ENCODE measurements at places on chromosomes 5 and 9. TPM values are rescaled to one million over a fixed set of nuclear protein-coding genes. Genes with fewer than 3 reads are reported as not detected.
A peak's percentile ranks its signal among the peaks of the same experiment; 100 is the strongest.

GRCh38 chr5:96615223-96615622, 47.0 kb upstream of the CAST start:
- H3K27ac ChIP-seq = peak overlapping the region; percentile 64
- DNase-seq = no peak
- H3K4me1 ChIP-seq = peaks cover 25% of the 10 kb centered on the region
- no peak overlapping the region for H3K4me3 ChIP-seq

The NCS1 gene
- total RNA-seq = 50.8 TPM

DNA sequence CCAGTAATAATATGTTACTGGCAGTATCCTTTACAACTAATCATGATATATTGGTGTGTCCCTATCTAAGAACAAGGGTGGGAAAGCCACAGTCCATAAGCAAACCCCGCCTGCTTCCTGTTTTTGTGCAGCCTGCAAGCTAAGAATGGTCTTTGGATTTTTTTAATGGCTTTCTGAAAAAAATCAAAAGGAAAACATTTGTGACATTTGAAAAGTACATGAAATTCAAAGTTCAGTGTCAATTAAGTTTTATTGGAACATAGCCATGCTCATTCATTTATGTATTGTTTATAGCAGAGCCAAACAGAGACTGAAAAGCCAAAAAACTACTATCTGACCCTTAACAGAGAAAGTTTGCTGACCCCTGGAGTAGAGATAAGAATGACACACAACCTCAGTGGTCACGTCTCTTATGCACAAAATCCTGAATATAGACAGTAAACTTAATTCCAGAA, 12.8 kb upstream of the TMEM245 start:
- no peak for DNase-seq
- H3K27ac ChIP-seq = no peak overlapping the region
- H3K4me3 ChIP-seq = no peak overlapping the region
- no peaks in the 10 kb centered on the region for H3K27me3 ChIP-seq
- H3K4me1 ChIP-seq = no peaks in the 10 kb centered on the region

The TMEM215 gene
- not detected for total RNA-seq

The CATSPER3 gene
- not detected for total RNA-seq

The SLC46A2 gene
- 2.0 TPM for total RNA-seq

DNA sequence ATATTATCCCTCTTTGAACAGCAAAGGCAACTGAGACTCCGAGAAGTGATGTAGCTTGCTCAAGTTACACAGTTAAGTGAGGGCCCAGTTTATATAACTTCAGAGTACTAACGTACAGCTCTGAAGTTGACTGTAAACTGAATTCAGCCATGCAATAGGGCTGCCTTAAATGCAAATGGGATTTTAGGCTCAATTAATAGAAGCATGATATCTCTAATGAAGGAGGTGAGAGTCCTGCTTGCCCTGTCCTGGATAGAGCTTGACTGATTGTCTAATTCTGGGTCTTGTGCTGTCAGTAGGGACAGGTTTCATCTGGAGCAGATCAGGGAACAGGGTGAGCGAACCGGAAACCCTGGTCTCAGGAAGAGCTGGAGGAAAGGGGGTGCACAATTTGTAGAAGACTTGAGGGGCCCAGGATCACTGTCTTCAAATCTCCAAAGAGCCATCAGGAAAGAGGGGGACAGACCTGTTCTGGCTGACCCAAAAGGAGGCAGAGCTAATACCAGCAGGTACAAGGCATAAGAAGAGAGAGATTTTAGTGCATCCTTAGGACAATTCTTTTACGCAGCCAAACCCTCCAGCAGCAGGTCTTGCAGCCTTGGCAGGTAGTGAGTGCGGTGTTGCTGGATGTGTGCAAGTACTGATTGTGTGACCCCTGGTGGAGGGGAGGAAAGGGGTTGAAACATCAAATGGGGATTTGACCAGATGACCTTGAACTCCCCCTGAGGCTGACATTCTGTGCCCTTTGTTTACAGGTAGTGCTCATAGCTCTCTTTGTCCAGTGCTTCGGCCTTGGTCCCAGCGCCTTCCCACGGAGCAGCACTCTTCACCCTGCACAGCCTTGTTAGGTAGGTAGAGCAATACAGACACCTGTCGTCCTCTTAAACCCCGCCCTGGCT, 13.0 kb downstream of the GSN start:
- no peaks in the 10 kb centered on the region for H3K27me3 ChIP-seq
- peak overlapping the region; percentile 90 for H3K27ac ChIP-seq
- H3K4me1 ChIP-seq = peaks cover 98% of the 10 kb centered on the region
- peaks cover 3% of the 10 kb centered on the region for H3K36me3 ChIP-seq
- no peak for DNase-seq
- peak overlapping the region; percentile 2 for H3K4me3 ChIP-seq

- H3K27ac ChIP-seq = no peak overlapping the region
- H3K27me3 ChIP-seq = no peaks in the 10 kb centered on the region
- no peak overlapping the region for H3K4me3 ChIP-seq
- no peak for DNase-seq
These were observed 25.3 kb upstream of the PPP1R2B start for GRCh38 chr5:156824800-156825199.

DNA sequence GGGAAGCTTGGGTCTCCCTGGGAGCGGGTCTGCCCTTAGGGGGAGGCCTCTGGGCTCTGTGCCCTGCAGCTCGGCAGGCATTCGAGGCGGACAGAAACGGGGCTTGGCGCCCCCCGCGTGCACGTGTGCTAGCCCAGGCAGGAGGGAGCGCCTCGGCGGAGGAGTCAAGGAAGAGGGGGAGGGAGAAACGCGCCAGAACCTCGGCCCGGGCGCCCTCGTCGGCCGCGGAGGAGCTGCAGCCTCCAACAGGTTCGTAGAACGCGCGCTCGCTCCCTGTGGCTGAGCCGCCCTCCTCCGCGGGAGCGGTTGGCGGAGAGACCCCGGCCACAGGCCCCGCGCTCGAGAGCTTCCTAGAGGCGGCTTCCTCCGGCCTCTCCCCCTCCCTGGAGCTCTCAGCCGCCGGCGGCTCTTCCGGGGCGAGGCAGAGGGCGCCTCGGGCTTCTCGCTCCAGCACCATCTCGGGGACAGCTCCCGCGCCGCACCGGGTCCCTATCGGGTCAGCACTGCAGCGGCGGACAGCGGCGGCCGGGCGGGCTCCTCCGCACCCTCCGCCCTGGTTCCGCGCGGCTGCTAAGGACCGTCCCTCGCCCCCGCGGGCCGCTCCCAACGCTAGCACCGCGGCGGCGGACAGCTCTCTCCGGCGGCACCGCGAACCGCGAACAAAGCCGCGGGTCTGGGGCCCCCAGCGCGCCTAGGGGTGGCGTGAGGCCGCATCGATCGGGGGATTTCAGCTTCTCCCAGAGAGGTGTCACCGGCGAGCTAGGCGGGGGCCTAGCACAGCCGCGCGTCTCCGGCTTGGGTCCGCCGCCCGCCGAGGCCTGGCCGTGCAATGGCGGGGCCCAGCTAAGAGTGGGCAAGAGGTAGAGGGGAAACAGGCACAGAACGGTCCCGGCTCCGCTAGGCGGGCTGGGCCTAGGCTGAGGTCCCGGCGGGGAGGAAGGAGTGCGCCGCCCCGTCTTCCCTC, 74.6 kb upstream of the CPLX2 start:
- no peaks in the 10 kb centered on the region for H3K36me3 ChIP-seq
- no peak for DNase-seq
- peak overlapping the region; percentile 49 for H3K4me3 ChIP-seq
- H3K27ac ChIP-seq = no peak overlapping the region
- H3K4me1 ChIP-seq = peaks cover 10% of the 10 kb centered on the region

DNA sequence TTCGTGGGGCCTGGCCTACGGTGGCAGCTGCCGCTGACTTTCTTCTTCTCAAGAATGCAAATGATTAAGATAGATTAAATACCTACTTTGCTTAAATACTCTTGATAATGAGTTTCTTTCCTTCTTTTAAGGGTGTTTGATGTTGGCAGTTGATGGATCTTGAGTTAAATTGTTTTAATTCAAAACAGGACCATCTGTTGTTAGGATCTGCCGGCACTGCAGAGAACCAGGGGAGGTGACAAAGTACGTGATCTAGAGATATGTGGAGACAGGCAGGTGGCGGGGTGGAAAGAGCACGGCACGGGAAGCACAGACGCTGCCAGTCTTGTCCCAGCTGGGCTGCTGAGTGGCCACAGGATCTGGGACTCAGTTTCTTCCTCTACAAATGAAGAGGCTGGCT, 37.9 kb downstream of the MED27 start:
- H3K36me3 ChIP-seq = no peaks in the 10 kb centered on the region
- H3K27ac ChIP-seq = no peak overlapping the region
- DNase-seq = no peak
- H3K4me3 ChIP-seq = no peak overlapping the region
- H3K4me1 ChIP-seq = peaks cover 21% of the 10 kb centered on the region
- H3K27me3 ChIP-seq = no peaks in the 10 kb centered on the region

The BTNL3 gene
- not detected for total RNA-seq

DNA sequence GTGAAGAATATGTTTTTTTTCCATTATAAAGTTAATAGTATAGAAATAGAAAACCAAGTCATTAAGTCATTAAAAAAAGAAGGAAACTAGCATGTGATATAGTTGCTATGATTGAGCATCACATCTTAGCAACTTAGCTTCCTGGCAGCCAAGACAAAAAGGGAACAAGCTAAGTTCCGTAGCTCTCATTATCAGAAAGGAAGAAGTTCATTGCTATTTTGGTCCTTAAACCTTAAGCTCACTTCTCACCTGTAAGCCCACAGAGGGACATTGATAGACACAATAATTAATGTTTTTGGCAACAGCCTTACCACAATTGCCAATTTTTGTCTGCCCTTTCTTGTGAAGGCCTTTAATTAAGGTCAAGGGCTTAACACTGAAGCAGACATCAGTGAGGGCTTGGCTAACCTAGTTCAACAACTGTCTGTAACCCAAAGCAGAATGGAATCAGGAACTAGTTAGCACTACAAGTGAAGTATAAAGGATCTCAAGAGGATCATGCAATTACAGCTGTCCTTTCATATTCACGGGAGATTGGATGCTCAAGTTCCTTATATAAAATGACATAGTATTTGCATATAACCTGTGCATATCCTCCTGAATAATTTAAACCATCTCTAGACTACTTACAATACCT, 24.0 kb upstream of the KLF4 start:
- no peaks in the 10 kb centered on the region for H3K36me3 ChIP-seq
- peaks cover 3% of the 10 kb centered on the region for H3K4me1 ChIP-seq
- no peak overlapping the region for H3K4me3 ChIP-seq
- no peak overlapping the region for H3K27ac ChIP-seq
- H3K27me3 ChIP-seq = no peaks in the 10 kb centered on the region

GRCh38 chr5:141565826-141566570, 52.8 kb downstream of the DIAPH1 start:
- no peaks in the 10 kb centered on the region for H3K27me3 ChIP-seq
- H3K27ac ChIP-seq = no peak overlapping the region
- H3K4me1 ChIP-seq = peaks cover 15% of the 10 kb centered on the region

- H3K27ac ChIP-seq = no peak overlapping the region
- no peak for DNase-seq
- H3K4me3 ChIP-seq = no peak overlapping the region
- H3K36me3 ChIP-seq = no peaks in the 10 kb centered on the region
- H3K27me3 ChIP-seq = no peaks in the 10 kb centered on the region
- no peaks in the 10 kb centered on the region for H3K4me1 ChIP-seq
These were observed 18.8 kb upstream of the STING1 start for GRCh38 chr5:139501381-139501780.

- H3K36me3 ChIP-seq = no peaks in the 10 kb centered on the region
- DNase-seq = peak; percentile 92
- peak overlapping the region; percentile 92 for H3K27ac ChIP-seq
- no peaks in the 10 kb centered on the region for H3K27me3 ChIP-seq
These were observed 65.3 kb downstream of the CSNK1A1 start for GRCh38 chr5:149485655-149486615.

Measured in thoracic aorta (tissue), 2 donors.